ENCODE measurements at places on chromosomes 16 and 17.
A peak's percentile ranks its signal among the peaks of the same experiment; 100 is the strongest.

- no peak for DNase-seq
Observed at GRCh38 chr17:63960006-63960405, 12.7 kb downstream of the SCN4A start.

GRCh38 chr17:9553181-9553580 is 22.4 kb downstream of the STX8 start:
- DNase-seq = no peak

DNA sequence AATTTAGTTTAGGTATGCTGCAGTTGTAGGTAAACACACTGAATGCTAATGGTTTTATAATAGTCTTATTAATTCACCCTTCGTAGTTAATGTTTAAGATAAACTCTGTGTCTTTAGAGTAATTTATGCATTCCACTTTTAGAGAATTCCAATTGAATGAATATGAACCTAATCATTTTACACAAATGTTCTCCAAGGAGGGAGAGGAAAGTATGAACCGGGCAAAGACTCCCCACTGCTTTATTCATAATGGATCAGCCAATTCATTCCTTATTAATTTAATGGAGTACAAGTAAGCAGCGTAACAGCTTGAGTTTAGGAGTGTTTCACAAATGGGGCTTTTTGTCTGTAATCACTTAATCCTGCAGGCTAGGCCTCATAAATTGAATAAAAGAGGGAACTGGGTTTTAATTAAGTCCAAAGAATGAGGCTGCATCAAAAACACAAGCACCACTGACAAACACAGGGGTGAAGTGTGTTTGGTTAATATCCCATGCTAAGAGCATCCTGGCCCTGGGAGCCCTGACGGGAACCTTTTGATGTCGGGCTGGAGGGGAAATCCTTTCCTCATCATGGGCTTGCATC is 375.7 kb upstream of the DYNLRB2 start:
- DNase-seq = no peak

GRCh38 chr17:64573214-64573613 is 66.4 kb downstream of the CEP95 start:
- DNase-seq = no peak

- peak; percentile 88 for DNase-seq
Observed at GRCh38 chr17:74457146-74457819, 9.2 kb upstream of the CD300A start.

DNA sequence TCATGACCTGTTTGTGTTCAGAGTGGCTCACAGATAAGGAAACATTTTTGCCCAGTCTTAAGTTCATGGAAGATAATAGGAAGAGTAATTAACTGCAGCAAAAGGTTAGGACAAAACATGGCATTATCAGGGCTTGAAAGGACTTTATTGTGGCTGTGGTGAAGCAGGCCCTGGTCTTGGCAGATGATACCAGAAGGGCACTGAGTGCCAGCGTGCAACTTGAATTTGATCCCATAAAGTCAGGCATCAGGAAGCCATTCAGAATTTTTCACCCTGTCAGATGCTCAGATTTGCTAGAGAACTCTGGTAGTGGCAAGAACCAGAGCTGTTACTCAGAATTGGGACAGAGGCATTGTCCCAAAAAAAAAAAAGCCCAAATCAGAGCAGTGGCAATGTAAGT is 11.2 kb upstream of the COG7 start:
- no peak for DNase-seq

DNA sequence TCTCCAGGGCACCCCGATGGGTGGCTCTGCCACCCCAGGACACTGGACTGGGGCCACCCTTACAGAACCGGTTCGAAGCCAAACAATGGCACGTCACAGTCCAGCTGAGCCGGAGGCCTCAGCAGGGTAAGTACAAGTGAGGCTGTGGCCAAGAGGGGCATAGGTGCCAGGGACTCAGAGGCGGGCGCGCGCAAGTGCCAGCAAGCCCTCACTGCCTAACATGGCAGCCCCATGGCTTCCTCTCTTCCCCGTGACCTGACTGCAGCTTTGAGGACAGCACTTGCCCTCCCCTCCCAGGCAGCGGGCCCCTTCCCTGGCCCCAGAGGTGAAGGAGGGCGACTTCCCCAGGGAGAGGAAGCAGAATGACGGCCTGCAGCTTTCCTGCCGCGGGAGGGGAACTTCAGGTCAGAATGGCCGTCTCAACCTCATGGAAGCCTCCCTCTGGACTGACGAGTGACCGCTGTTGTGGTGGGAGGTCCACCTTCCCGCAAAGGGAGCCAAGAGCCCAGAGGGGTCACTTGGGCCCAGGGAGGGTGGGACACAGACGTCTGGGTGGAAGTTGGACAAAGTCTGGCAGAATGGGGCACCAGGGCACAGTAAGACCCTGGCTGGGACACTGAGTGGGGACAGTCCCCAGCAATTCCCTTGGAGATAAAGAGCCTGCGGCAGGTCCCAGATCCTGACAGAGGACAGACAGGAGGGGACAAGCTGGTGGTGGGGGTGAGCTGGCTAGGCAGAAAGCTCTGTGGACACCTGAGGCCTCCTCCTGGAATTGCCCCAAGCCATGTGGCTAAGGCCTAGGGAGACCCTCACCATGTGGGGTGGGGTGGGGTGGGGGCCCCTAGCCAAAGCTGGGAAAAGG is 52.1 kb upstream of the TOB1 start:
- DNase-seq = no peak

DNA sequence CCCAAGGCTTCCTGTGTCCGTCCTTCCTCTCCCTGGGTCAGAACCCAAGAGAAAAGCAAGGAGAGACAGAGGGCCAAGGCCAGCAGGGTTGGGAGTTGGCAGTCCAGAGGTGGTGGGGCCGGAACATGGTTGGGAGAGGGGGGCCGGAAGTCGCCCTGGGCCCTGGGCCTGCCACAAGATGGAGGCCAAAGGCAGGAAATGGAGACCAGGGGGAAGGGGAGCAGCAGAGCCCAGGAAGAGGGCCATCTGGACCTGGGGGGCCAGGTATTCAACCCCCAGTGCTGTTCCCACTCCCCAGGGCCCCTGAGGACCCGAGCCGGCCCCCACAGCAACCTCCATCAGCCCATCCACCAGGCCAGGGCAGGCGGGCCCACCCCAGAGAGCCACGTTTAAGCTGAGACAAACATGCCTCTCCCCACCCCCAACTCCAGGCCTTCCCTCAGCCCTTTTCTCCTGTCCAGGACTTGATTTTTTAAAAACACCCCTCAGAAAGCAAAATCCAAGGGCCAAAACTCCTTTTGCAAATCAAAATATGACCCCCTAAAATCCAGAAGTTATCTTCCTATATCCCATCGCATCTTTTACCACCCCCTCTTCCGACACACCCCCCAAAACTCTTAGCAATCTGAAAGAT is 4.4 kb upstream of the BCL6B start:
- DNase-seq = no peak

DNA sequence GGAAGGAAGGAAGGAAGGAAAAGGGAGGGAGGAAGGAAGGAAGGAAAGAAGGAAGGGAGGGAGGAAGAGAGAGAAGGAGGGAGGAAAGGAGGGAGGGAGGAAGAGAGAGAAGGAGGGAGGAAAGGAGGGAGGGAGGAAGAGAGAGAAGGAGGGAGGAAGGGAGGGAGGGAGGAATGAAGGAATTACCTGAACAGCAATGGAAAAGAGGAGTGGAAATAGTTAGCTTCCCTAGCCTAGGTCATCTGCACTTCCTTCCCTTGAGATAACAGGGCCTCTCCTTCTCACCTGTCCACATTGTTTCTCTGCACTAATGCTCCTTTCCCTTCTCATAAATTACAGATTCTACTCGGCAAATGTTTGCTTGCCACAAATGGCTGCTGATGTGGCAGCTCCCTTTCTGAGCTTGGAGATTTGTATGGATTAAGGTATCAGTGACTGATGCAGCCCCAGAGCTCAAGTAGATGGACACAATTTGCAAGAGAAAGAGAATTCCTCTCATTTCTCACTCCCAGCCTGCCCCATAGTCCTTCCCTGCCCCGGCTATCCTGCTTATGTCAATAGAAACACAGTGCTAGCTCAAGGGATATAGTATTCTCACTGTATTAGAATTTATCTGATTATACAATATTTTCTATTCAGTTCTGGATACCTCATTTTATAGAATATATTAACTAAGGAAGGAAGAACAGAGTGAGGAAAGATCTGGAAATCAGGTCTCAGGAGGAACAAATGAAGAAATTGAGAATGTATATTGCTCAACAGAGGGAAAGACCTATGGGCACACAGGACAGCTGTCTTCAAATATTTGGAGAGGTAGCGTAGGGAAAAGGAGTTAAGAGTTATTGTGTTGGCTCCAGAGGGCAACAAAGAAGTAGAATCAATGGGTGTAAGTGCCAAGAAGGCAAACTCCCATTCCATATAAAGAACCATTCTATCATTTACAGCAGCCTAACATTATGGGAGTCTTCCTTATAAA is 14.6 kb downstream of the HOXB1 start:
- peak; percentile 68 for DNase-seq

DNA sequence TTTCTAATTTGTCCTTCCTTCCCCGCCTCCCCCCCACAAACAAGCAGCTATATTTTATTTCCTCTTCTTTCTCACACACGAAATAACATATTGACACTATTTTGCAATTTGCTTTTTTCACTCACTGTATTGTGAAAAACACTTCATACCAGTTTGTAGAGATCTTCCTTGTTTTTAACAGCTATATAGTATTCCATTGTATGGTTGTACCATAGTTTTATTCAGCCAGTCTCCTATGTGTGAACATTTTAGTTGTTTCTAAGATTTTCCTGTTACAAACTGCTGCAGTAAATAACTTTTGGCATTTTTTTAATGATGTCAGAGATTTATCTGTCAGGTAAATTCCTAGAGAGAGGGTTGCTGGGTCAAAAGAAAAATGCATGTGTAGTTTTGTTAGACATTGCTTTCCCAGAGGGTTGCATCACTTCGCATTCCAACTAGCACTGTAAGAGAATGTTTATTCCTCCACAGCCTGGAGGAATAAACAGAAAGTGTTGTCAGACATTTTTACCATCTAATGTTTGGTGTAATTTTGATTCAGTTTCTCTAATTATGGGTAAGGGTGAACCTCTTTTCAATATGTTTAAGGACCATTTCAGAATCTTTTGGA is 101.2 kb downstream of the MRTFB start:
- no peak for DNase-seq

DNA sequence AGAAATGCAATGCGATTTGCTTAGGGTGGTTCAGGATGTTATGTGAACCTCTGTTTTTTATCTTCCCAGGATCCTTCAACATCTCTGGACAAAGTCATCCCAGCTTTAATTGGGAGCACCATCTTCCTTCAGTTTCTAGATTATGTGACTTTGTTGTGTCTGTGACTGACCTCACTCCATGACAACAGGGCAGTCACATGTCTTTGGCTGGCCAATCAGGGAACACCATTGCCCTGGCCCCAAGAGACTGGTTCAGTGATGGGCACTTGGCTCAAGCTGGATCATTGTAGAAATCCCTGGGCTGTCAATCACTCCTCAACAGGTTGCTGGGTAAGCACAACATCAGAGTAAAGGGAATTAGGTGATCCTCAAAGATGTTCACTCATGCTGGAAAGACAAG is 499.7 kb downstream of the XYLT1 start:
- DNase-seq = no peak

- no peak for DNase-seq
Observed at GRCh38 chr17:40447806-40448205, 4.6 kb downstream of the IGFBP4 start.

DNA sequence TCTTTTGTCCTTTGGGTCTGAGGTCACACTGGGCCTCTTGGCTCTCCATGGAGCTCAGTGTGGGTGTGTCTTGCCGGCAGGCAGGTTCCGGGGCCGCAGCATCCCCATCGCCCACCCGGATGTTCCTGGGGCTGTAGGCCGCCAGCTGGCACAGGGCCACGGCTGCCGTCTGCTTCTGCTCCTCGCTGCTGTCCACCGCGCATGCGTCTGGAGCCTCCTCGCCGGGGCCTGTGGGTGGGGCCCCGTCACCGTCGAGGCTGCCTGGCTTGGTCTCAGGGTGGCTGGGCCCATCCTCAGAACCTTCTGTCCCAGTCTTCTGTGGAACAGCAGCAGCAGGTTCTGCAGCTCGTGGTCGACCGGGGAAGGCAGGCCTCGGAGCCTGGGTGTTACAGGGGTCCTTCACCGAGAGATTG is 9.6 kb downstream of the ZNF750 start:
- DNase-seq = no peak

DNA sequence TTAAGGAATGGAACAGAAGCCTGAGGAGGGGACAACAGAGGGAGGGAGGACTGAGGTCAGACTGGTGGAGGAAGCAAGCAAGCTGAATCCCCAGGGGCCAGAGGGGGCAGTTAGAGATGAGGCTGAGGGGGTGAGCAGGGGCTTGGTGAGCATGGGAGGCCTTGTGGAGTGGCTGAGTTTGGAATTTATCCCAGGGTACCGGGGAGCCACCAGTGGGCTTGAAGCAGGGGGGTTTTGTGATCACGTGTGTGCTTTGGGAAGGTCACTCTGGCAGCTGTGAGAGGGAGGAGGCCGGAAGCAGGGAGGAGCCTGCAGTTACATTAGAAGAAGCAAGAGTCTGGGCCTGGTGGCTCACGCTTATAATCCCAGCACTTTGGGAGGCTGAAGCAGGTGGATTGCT is 9.8 kb upstream of the CTCF start:
- peak; percentile 37 for DNase-seq

- no peak for DNase-seq
Observed at GRCh38 chr16:83932955-83933673, 19.9 kb upstream of the OSGIN1 start.

DNA sequence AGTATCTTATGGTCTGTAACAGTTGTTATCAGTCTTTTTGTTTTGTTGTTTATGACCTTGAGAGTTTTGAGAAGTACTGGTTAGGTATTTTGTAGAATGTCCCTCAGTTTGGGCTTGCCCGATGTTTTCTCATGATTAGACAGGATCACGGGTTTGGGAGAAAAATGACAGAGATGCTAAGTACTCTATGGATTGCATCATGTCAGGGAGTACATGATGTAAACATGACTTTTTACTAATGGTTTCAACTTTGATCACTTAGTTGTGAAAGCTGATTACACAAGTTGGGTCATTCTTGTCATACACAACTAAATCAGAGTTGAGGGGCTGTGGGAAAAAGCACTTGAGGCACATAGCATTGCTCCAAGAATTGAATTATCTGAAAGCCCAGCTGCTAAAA is 94.7 kb upstream of the SIAH1 start:
- no peak for DNase-seq

DNA sequence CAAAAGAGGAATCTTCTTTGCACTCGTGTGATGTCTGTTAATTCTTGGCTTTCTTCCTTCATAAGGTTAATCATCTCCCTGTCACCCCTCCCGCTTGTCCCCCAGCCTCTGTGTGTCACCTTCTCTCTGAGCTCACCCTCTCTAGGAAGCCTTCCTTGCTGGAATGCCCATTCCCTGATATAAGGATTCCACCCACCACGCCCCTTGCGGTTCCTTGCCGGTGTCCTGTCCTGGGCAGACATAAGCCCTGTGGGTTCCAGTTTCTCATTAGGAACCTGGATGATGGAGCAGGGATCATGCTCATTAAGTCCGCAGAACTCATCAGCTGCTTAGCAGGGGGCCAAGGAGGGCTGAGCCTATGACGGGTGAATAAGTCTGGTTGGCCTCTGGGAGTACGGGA is 559.3 kb downstream of the MAF start:
- no peak for DNase-seq

- no peak for DNase-seq
Observed at GRCh38 chr16:84832488-84833143, 12.8 kb downstream of the CRISPLD2 start.

- DNase-seq = no peak
Observed at GRCh38 chr17:31815212-31815730, 43.8 kb downstream of the COPRS start.

- DNase-seq = peak; percentile 69
Observed at GRCh38 chr17:8873801-8874715, 6.6 kb upstream of the PIK3R6 start.

GRCh38 chr17:38942696-38943334 is 17.4 kb downstream of the LASP1NB start:
- no peak for DNase-seq

GRCh38 chr16:3484318-3485096 is 10.8 kb downstream of the C16orf90 start:
- no peak for DNase-seq

- DNase-seq = peak; percentile 31
Observed at GRCh38 chr16:66849021-66849420, 4.8 kb downstream of the CA7 start.
